ENCODE measurements at places on chromosomes 3 and 15.

DNA sequence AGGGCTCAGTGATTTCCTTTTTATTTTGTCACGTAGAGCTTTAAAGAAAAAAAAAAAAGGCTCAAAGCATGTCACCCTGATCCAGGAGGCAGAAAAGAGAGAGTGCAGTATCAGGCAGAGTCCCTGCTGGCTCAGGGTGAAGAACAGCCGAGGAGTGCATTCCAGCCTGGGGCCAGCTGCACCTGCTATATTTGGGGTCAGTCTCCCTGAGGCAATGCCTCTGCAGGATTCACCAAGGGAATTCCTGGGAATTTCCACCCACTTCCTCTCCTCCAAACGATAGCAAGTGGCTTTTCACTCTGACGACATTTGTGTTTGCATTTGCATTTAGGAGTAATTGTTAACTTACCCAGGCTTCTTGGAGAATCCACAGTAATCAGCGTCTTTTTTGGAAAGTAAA, 202.9 kb upstream of the CTNNB1 start:
- DNase-seq = no peak

DNA sequence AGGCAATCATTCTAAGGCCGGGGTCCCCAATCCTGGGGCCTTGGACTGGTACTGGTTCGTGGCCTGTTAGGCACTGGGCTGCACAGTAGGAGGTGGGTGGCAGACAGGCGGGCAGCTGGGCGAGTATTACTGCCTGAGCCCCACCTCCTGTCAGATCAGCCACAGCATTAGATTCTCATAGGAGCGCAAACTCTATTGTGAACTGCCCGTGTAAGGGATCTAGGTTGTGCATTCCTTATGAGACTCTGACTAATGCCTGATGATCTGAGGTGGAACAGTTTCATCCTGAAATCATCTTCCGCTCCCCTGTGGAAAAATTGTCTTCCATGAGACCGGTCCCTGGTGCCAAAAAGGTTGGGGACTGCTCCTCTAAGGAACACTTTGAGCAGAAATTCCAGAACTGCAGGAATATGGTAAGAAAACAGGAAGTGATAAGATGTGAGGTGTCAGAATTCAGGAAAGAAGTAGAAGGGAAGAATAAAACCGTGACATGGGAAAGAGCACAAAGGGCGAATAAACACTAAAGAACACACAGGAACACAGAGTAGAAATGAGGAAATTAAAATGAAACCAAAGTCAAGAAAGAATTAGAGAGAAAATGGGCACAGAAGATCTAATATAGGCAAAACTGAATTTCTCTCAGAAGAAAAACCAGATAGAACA, 57.6 kb downstream of the PDCD6IP start:
- no peak for DNase-seq

DNA sequence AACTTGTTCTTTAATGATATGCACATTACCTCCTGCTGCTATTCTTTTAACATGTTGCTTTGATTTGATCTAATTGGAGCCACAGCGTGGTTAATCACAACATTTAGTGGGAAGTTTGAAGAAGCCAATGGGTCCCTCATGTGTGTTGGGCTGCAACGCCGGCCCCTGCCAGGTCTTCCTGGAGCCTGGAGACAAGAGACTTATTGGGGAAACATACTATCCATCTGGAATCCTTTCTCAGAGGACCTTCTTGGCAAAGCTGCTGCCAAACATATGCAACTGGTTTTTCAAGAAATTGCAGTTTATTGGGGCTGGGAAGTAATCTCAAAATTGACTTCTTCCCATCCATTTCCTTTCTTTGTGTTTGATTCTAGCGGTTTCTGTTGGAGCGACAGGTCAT, 396.3 kb upstream of the PROK2 start:
- DNase-seq = no peak

GRCh38 chr15:30954674-30955073, 36.8 kb downstream of the MTMR10 start:
- DNase-seq = no peak

GRCh38 chr3:29889215-29889614, 608.3 kb downstream of the RBMS3 start:
- no peak for DNase-seq

GRCh38 chr3:104514776-104515175, 851.9 kb upstream of the ALCAM start:
- DNase-seq = no peak

DNA sequence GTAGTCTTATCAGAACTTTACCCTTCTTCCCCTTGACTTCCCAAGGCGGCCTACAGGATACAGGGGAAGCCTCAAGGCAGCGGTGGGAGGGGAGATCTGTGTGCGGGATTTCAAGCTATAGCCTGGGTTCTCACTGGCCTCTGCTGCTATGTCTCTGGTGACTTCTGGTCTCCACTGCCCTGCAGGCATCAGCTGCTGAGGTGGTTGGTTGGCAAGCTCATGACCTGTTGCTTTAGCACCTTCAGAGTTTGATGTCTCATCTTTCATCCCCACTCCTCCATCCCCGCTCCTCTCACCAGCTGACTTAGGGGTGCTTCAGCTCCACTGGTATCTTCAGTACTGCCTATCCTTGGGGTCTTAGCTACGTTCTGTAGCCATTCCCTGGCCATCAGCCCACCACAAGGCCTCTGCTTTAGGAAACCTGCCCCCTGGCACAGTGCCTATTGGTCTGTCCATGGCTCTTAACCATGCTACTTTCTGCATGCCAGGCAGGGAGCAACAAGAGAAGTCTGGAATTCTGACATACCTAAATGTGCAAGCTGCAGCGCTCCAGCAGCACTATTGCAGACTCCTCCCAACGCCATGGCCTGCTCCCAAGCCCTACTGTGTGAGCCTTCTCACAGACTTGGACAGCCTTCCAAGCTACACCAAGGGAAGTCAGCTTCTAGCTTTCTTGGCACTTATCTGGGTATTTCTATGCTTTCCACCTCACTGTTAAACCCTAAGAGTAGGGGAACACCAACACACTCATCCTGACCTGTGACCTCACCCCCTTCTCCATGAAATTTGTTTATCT, 1.8 kb upstream of the YEATS2 start:
- DNase-seq = no peak

GRCh38 chr3:54056521-54056920, 65.8 kb upstream of the CACNA2D3 start:
- no peak for DNase-seq

DNA sequence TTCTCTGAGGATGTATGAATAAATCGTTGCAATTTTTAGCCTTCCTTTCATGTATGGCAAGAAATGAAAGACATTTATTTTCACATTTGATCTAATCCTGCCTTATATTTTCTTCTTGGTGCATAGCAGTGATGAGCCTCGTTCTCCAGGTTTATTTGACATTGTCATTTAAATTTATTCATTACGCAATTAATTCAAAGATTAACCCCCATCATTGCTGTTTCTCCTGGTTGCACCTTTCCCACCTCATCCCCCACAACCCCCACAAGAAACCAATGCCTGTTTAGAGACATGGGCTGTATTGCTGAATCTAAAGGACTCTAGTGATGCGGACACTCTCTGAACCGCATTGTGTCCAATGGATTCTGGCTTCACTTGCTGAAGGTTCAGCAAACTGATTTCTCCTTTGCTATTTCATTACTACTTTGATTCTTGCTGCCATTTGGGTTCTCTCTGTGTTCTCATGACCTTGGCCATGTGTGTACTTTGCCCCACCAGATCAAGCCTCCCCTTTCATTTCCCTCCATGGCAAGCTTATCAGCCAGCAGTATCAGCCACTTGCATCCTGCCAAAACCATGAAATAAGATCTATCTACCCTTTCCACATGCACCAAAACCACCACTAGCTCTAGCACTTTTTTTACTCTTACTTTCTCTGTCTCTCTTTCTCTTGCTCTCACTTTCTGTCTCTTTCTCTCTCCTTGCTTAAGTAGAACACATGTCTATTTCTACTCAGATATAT, 382.7 kb downstream of the GBE1 start:
- no peak for DNase-seq

- DNase-seq = no peak
Measured at GRCh38 chr3:191644291-191644690, 183.3 kb downstream of the PYDC2 start.

GRCh38 chr15:81301815-81302399, 22.0 kb downstream of the STARD5 start:
- no peak for DNase-seq

GRCh38 chr3:166829896-166830295, 550.2 kb downstream of the ZBBX start:
- no peak for DNase-seq
